Common myeloid progenitor, CD34-positive (primary cell): ENCODE measurements at places on chromosomes 5 and 9.

- DNase-seq = peak; percentile 71
Measured at GRCh38 chr9:92954049-92954861, 6.9 kb downstream of the FGD3 start.

DNA sequence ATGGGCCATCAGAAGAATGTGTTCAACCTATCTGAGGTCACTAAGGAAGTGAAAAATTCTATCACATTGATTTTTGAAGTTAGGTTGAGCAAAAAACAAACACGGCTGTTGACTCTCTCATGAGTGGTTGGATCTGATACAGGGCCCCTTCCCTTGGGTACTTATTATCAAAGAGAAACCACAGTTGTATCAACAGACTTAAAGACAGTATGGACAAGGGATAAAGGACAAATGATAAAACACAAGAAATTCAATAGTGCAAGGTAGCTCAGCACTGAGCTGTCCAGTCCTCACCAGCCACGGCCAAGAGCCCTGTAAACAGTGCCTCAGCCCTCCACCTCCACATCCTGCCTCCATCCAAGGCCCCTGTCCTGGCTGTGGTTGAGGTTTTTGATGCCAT lies 86.9 kb downstream of the UBE2QL1 start:
- no peak for DNase-seq

GRCh38 chr5:128111818-128112448 lies 28.4 kb downstream of the SLC12A2 start:
- no peak for DNase-seq

GRCh38 chr9:88828492-88828974 lies 162.7 kb upstream of the S1PR3 start:
- DNase-seq = no peak

DNA sequence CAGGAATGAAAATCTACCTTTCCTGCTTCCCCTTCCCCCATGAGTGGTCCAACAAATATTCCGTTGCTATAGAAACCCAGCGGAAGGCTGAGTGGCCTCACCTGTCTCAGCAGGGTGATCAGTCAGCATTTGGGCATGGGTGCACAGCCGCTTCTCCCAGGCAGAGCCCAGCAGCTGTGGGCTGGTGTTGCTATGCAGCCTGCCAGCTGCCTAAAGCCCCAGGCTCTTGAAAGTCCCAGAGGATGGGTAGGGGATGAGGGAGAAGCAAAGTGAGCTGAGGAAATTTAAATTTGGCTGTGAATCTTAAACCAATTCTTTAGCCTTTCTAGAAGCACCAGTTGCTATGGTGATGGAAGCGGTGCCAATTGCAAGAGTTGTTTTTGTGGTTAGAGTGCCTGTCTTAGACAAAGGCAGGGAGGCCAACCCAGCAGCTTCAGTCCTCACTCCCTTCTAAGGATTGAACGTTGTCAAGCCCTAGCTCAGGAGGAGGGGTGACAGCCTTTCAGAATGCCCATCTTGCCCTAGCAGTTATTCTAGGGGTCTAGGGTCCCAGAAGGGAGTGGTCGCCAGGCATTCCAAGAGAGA lies 151.5 kb upstream of the PITX1 start:
- DNase-seq = peak; percentile 64

GRCh38 chr9:74172874-74173273 lies 324.3 kb upstream of the RORB start:
- no peak for DNase-seq

DNA sequence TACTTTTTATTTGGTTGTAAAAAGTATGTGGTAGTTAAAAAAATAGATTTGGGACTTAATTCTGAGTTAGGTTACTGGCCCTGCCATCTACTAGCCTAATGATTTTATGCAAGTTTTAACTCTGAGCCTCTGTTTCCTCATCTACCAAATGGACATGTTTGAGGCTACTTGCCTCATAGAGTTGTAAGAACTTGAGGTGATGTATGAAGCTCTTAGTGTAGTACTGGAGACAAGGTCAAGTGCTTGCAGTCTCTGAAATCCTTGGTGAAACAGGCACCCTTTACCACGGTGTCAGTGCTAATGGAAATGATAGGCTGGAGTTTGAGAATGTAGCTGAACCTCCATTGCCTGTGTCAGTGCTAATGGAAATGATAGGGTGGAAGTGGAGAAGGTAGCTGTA lies 15.3 kb downstream of the GPR107 start:
- DNase-seq = no peak

DNA sequence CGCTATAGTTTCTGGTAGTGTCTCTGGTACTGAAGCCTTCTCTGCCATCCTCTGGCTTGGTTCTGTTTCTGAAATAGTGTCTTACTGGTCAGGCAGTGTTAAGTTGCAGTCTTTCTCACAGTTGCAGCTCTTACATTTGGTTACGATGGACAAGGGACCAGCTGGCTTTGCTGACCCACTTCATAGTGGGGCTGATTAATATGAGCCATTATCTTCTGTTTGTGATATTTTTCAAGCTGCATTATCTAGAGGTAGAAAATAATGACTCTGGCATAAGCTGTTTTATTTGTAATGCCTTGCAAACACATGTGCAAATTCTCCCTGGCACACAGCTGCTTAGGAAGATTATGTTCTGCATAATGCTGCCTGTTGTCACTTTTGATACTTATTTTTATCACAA lies 199.1 kb downstream of the KDM4C start:
- DNase-seq = peak; percentile 53

GRCh38 chr5:16457853-16458252 lies 7.7 kb downstream of the ZNF622 start:
- DNase-seq = no peak

DNA sequence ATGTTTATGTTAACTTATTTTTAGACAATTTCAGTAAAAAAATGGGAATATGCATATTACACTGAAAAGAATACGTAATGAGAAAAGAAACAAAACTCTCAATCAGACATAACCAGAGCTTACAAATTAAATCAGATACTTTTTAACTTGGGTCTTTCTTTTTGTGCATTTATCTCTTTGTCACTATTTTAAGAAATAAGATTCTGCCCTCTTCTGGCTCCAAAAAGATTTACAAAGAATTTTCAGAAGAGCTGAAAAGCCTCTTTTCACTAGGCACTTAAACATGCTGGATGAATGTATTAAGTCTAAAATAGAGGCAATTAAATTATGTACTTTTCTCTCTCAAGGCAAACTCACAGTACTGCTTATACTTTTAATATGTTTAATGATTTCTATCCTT lies 55.5 kb downstream of the CEP120 start:
- DNase-seq = peak; percentile 21

DNA sequence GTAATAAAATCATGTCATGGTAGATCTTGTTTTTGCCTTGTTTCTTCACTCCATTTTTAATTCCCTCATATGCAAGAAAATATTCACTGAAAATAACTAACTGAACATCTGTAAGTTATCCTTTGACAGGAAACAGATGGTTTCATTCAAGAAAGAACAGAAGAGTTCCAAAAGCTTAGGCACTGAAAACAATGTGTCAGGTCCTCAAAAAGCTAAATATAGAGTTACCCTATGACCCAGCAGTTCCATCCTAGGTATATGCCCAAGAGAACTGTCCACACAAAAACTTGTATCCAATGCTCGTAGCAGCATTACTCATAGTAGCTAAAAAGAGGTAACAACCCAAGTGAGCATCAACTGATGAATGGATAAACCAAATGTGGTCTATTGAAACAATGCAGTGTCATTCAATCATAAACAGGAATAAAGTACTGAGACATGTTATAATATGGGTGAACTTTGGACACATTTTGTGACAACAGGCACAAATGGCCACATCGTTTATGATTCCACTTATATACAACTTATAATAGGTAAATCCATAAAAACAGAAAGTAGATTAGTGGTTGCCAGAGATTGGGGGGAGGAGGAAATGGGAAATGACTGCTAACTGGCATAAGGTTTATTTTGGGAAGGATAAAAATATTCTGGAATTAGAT lies 231.0 kb downstream of the FRMD3 start:
- no peak for DNase-seq

DNA sequence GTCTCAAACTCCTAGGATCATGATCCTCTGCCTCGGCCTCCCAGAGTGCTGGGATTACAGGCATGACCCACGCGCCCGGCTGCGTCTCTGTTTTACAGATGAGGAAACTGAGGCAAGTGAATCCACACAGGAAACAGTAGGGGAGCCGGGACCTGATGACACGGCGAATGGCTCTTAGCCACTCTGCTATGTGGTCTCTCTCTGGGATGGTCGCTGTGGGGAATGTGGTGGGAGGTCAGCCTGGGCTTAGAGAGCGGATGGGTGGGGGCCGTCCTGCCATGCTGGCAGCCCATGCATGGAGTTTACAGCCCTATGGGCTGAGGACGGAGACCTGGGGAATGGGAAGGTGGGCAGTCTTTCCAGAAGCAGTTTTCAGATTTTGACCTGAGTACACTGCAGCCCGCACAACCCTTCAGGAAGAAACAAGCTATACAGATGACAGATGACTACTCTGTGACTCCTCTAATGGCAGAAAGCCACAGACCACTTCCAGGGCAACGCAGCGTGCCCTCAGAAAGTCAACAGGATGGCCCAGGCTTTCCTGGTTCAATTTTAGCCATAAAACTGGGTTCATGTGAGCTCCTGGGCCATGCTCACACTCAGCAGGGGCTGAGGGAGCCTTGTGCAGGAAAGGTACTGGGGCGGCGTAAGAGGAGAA lies 136.1 kb upstream of the RAPGEF1 start:
- peak; percentile 52 for DNase-seq

DNA sequence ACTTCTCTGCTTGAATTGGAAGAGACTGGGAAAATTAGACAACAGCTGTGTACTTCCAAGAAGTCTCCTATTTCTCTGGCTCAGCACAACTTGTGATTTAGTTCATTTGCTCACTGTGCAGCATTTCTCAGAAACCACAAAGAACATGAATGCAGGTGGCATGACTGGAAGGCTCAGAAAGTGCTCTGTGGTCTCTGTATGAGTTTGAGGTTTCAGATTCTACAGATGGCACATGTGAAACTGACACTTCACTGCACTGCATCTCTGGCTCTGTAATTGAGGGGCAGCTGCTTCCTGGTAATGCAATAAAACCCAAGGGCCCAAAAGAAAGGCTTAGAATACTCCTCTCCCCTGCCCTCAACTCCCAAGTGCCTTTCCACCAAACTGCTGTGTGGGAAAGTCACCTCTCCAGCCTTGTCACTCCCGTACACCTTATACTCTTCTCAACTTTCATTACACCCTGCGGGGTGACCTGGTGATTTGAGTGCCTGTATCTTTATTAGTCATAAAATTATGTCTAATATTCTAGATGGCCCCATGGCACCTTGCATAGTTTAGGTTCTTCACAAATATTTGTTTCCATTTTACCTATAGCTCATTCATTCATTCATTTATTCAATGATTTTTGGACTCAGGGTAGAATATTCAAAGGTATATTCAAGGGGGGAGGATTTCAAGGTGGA lies 82.5 kb downstream of the ESM1 start:
- peak; percentile 96 for DNase-seq

GRCh38 chr5:145978708-145979107 lies 42.3 kb downstream of the SH3RF2 start:
- no peak for DNase-seq

GRCh38 chr9:121499427-121500164 lies at the start of gene GGTA1:
Gene GGTA1, minus strand, starts transcription at chr9:121499844. Its CDS starts 31,922 bp downstream, at chr9:121467922.
- peak; percentile 63 for DNase-seq

GRCh38 chr5:93404246-93404645 lies 176.8 kb downstream of the NR2F1-AS1 start:
- DNase-seq = no peak

GRCh38 chr5:107204413-107204812 lies 466.3 kb downstream of the EFNA5 start:
- DNase-seq = no peak

DNA sequence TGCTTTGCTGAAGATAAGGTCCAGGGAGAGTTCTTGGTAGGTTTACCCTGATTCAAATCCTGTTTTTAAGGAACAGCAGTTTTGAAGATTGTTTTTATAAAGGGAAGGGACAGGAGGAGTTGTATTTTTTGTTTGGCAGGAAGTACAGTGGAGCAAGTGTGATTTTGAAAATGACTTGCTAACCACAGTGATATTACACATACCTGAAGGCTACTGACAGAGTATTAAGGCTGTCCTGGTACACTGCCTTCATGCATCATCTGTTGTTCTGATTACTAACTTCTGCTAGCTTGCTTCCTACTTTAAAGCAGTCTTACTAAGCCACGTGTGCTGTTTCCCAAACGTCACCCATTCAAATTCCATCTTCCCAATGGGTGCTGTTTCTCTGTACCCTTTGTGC lies 559.5 kb upstream of the SGCD start:
- no peak for DNase-seq

DNA sequence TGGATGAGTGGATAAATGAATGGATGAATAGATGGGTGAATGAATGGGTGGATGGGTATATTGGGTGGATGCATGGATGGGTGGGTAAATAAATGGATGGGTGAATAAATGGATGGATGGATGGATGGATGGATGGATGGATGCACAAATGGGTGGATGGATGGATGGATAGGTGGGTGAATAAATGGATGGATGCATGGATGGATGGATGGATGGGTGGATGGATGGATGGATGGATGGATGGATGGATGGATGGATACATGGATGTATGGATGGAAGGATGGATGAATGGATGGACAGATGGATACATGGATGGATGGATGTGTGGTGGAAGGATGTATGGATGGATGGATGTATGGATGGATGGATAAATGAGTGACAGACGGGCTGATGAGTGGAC lies 113.5 kb upstream of the SARDH start:
- DNase-seq = no peak

GRCh38 chr9:107982745-107983144 lies 493.2 kb upstream of the KLF4 start:
- peak; percentile 35 for DNase-seq

DNA sequence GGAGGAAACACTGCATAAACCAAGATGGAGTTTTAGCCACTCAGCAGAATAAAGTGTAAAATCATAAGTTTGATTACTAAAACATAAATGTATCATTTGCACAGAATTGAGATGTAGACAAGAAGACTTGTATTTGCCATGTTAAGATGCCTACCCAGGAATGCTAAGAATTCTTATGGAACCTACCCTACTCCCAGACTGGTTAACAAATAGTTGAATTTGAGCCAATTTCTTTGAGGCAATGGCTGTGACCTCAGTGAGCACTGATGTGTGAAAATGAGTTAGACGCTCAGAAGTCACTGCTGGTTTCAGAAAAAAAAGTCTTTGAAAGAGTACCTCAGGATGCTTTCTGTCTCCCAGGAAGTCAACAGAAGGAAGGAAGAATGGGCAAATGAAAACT lies 95.6 kb downstream of the ESM1 start:
- DNase-seq = no peak

GRCh38 chr5:122112733-122113558 lies 16.4 kb upstream of the ZNF474 start:
- peak; percentile 79 for DNase-seq
